ENCODE measurements at places on chromosomes 11 and 22.

GRCh38 chr22:17131686-17132085 lies 10.5 kb upstream of the TMEM121B start:
- DNase-seq = no peak

GRCh38 chr11:57482782-57483561 lies 22.6 kb downstream of the RTN4RL2 start:
- peak; percentile 70 for DNase-seq

- DNase-seq = no peak
These were observed 123.0 kb downstream of the PLEKHA7 start for GRCh38 chr11:16891165-16891564.

DNA sequence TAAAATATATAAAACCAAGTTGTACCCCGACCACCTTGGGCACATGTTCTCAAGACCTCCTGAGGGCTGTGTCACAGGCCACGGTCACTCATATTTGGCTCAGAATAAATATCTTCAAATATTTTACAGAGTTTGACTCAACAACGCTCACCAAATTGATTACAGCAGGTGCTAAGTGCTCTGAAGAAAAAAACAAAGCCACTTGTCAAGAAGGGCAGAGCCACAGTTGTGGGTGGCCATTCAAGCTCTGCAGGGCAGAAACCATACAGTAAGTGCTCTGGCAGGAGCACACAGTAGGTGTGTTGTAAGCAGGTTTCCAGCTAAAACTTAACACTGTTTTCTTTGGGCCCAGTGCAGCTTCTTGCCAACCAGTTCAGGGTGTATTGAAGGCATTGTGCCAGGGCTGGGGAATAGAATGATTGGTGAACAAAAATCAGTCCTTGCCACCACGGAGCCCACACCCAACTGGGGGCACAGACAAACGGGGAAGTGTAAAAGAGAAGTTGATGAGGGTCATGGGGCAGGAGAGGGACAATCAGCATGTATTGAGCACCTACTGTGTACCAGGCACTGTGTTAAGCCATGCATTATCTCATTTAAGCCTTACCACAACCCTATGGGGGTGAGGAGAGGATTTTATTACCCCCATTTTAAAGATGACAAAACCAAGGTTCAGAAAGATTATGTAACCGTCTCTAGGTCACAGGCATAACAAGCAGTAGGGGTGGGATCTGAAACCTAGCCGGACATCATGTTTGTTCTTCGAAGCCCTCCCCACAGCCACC lies 18.2 kb downstream of the ARRB1 start:
- DNase-seq = no peak

DNA sequence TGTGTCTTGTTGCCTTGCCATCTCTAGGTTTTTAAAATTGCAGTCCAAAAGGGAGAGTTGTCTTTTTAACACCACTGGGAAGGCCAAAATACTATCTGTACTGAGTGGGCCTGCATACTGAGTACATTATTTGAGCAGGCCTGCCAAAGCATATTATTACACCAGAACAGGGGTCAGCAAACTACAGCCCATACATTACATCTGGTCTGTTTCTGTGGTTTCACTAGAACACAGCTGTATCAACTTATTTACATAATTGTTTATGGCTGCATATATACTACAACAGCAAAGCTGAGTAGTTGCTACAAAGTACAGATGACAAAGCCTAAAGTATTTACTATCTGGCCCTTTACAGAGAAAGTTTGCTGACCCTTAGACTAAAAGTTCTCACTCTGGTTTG lies 74.0 kb downstream of the USP35 start:
- no peak for DNase-seq

GRCh38 chr11:1262172-1263006 lies 39.5 kb downstream of the MUC5B start:
- peak; percentile 79 for DNase-seq

- no peak for DNase-seq
These were observed 512 bp downstream of the SH3BP1 start for GRCh38 chr22:37639771-37640590.

- DNase-seq = no peak
These were observed 23.4 kb downstream of the C2CD3 start for GRCh38 chr11:74147199-74147929.
